Effector memory CD4-positive, alpha-beta T cell (primary cell): ENCODE measurements at places on chromosomes 1 and 21.

DNA sequence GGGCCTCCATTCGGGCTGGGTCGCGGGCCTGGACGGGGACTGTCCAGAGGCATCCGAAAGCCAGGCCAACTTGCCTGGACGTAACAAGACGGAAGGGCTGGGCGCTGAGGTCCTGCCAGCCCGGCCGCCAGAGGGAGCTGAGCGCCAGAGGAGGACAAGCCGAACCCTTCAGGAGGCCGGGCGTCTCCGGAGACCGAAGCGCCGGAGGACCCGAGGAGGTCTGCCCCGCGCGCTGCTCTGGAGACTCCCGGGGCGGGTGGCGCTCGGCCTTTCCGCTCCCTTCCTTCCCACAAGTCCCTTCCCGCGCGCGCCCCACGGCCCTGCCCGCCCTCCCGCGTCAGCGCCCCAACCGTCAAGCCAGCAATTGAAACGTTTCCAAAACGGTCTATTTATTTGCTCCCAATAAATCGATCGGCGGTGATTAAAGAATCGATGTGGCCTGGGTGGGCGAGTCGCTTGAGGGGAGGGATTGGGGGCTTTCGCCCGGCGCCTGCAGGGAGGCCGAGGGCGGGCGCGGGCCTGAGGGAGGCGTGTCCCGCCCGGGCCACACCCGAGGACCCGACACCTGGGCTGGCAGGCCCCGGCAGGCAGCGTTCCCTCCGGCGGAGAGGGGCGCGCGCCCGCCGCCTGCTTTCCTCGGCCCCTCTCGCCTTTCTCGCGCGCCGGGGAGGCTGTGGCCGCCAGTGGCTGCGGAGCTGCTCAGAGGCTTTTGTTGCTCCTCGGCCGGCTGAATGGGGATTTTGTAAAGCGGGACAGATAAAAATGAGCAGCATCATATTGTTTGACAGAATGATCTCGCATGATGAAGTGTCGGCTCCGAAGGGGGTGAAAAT is 5.2 kb upstream of the FOXD3 start:
- no peak for DNase-seq

DNA sequence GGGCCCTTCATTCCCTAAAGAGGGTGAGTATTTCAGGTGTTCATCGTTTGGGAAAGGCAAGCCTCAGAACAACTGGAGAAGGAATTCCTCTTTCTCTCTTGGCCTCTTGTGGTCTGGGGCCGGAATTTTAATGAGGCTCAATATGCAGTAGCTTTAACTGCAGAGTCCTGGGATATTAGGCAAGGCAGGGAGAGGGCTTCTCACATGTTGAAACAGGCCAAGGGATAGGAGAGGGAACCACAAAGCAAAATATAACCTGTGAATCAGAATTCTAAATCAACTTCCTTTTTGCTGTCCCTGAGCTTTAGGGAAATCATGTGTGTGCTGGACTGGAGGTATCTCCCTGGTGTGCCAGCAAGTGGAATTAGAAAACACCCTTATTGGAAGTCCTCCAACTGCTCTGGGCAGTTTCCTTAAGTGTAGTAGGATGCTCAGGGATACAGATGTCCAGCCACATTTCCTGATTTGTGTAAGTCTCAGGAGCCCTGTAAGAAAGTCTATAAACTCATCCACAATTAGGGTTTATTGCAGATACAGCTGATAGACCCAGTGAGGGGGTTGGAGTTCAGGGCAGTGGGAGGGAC is 215.8 kb upstream of the ZRANB2 start:
- no peak for DNase-seq

DNA sequence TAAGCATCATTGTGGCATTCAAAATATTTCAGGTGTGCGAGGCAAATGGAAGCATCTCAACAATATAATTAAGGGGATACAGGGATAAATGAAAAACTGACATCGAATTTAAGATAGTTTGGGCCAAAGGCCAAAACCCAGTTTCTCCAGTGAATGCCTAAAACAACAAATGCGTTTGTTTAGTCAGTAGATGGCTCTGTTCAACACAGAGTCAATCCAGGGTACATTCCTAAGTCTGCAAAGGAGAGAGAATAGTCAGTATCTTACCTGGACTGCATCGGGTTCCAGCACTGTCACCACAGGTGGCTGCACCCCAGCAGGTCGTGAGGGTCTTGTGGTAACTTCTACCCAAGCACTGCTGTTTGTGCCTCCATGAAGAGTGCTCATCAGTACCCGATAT is 321.1 kb downstream of the KCTD3 start:
- DNase-seq = no peak

DNA sequence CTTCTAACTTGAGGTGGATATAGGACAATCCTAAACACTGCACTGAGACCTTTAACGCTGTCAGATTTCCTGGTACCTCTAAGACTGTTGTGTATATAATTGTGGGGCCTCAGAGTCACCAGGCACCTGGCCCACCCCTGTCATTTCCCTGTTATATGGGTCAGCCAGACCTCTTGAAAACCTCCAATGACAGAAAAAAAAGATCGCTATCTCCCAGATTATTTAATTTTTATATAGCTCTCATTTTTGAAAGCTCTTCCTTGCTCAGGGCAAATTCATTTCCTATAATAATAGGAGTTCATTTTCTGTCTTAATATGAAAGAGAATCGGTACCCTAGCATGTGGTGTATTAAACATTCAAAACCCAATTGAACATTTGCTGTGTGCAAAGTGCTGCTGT is 56.7 kb downstream of the ZP4 start:
- no peak for DNase-seq

GRCh38 chr1:30668546-30669327 is 54.6 kb downstream of the MATN1 start:
- no peak for DNase-seq

- DNase-seq = no peak
Observed at GRCh38 chr1:30645807-30646206, 77.6 kb downstream of the MATN1 start.

- no peak for DNase-seq
Observed at GRCh38 chr21:26020081-26020480, 150.5 kb downstream of the APP start.

DNA sequence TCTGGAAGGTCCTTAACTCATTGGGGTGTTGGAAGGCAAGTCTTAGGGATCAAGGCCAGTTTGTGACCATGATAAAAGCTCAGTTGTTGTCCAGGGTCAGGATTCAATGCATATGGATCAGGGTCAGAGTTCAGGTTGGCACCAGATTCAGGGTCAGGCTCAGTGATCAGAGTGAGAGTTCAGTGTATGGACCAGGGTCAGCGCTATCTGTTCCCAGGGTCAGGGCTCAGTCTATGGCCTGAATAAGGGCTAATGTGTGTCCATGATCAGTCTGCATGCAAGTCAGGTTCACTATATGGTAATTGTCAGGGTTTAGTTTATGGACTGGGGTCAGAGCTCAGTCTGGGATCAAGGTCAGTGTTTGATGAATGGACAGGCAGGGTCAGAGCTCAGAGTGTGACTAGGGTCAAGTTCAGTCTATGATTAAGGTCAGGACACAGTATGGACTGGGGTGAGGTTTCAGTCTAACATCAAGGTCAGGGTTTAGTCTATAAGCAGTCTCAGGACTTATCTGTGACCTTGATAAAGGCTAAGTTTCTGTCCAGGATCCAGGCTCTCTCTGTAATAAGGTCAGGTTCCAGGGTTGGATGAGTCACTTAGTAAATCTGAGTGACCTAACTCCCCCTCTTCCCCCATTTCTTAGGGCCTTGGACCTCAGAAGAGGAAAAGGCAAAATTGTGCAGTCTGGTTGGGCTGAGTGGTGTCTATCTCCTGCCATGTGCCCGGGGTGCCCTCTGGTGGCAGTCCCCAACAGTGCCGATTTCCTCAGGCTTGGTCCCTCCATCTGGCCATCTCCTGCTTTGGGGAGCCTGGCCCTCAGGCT is 23.8 kb downstream of the KNCN start:
- DNase-seq = peak; percentile 38

DNA sequence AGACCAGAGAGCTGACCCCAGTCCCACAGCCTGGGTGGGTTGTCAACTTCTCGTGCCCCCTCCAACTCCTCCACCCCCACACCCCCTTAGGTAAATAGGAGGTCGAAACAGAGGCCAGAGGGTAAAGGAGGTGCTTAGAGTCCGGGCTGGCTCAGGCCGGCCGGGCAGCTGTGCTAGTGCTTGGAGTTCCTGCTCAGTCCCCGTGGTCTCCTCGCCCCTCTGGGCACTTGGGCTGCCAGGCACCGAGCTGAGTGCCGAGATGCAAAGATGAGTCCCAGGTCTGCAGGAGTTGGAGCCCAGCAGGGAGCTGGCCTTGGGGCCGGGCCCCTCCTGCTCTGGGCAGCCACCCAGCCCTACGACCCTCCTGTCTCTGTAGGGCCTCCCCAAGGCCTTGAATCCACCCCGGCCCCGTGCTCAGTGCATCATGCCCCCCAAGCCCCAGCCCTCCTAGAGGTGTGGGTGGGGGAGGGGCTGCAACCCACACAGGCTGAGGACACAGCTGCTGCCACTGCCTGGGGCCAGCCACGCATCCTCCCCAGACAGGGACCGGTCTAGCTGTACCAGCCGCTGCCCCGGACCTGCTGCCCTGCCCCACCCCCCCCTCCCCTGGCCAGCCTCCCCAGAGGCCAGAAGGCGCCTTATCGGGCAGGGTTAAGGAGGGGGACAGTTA is 1.9 kb downstream of the SMIM1 start:
- no peak for DNase-seq

GRCh38 chr1:93756657-93757056 is 75.0 kb upstream of the BCAR3 start:
- no peak for DNase-seq

DNA sequence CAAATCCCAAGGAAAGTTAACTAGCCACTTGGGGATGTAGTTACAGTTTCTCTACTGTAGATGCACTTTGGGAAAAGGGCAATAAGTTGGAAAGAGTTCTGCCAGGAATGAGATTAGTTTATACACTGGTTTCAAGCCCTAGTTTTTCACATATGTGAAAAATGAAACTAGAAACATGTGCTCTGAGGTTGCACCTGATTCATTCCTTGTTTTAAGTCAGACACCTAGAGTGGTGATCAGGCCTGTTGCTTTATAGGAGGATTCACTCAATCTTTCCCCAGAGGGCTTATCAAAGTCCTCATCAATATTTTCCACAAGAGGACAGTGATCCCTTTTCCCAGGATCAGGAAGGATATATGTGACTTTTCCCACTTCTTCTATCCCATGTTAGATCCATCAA is 515.9 kb upstream of the PKN2 start:
- DNase-seq = no peak

GRCh38 chr1:73947009-73947408 is 251.0 kb downstream of the LRRIQ3 start:
- DNase-seq = no peak

GRCh38 chr1:16018749-16019643 is 1.2 kb upstream of the HSPB7 start:
- DNase-seq = no peak

DNA sequence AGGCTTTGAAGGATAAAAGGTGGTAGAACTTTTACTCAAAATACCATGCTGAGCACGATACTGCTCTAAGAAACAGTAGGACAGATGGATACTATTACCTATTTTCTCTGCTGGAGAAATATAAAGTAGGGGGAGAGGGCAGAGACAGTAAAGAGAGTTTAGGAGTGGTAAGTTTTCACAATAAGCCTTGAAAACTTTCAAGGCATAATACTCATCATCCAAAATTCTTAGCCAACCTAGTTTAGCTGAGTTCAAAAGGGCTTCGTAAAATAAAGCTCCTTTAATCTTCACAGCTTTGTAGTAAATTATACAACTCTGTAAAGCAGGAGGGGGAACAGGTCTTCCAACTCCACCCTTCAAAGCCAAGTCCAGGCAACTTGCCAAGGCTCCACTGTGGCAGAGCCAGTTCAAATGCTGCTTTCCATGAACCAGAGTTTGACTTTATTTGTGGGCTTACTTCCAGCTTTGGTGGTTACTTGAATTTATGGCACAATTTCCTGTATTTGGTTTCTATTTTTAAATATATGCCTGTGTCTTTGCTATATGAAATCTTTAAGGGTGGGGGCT is 15.5 kb downstream of the TEX38 start:
- no peak for DNase-seq

GRCh38 chr21:45259206-45259840 is 28.4 kb downstream of the POFUT2 start:
- no peak for DNase-seq

GRCh38 chr1:206062464-206062863 is 9.5 kb downstream of the RHEX start:
- DNase-seq = no peak

DNA sequence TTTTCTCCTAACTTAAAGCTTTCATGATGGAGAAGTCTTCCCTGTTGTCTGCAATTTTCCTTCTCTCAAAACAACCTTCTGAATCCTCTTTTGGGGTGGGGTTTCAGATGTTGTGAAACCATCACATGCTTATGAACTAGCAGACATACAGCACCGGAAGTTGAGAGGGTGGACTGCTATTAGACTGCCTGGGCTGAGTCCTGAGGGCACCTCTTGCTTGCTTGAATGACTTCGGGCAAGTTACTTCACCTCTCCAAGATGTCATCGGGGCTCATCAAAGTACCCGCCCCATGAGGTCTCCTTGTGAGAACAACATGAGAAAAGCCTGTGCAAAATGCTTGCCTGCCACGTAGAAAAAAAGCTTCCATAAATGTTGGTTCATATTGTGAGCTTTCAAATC is 89.6 kb downstream of the CCDC185 start:
- DNase-seq = no peak

GRCh38 chr1:56502700-56503245 is 76.6 kb downstream of the PLPP3 start:
- no peak for DNase-seq

DNA sequence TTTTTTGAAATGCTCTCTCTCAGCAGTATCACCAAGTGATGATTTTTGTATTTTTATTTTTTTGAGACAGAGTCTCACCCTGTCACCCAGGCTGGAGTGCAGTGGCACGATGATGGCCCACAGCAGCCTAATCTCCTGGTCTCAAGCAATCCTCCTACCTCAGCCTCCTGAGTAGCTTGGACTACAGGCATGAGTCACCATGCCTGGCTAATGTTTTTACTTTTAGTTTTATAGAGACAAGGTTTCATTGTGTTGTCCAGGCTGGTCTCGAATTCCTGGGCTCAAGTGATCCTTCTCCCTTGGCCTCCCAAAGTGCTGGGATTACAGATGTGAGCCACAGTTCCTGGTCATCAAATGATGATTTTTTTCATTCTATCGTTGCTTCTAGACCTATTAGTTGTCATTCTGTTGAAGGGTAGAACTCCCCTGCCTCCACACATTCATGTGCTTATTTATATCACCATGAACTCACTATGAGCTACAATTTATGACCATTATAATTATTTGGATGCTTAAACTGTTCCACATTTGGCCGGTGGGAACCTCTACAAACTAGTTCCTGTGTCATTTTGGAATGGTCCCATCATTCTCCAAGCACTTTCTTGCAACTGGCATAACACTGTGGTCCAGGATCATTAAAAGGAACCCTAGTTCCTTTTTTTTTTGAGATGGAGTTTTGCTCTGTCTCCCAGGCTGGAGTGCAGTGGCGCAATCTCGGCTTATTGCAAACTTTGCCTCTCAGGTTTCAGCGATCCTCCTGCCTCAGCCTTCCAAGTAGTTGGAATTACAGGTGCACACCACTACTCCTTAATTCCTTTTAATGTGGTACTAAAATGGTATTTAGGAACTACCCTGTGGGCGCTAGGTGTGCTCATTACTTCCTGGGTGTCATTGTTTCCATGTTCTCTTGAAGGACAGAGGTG is 20.2 kb upstream of the TOR3A start:
- DNase-seq = no peak
